ENCODE measurements at places on chromosomes 3 and 15.
A peak's percentile ranks its signal among the peaks of the same experiment; 100 is the strongest.

- no peak for DNase-seq
These were observed 62.8 kb upstream of the TMEM115 start for GRCh38 chr3:50422153-50422552.

- no peak for DNase-seq
These were observed 75.0 kb upstream of the EPHB3 start for GRCh38 chr3:184486614-184487013.

DNA sequence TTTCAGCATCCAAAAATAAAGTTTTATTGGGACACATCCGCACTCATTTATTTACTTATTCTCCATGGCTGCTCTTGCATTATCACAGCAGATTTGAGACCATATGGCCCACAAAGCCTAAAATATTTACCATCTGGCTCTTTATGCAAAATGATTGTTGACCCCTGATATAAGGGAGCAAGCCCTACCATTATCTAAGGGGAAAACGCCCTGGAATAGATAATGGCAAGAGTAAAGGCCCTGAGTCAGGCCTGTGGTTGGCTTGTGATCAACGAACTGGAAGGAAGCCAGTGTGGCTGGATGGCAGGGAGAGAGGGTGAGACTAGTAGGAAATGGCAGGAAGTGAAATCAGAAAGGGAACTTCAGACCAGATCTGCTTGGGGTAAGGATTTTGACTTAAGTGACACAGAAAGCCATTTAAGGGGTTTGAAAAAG is 24.6 kb upstream of the DMXL2 start:
- no peak for DNase-seq

- DNase-seq: no peak
These were observed 80.3 kb downstream of the CERS3 start for GRCh38 chr15:100448481-100448880.

DNA sequence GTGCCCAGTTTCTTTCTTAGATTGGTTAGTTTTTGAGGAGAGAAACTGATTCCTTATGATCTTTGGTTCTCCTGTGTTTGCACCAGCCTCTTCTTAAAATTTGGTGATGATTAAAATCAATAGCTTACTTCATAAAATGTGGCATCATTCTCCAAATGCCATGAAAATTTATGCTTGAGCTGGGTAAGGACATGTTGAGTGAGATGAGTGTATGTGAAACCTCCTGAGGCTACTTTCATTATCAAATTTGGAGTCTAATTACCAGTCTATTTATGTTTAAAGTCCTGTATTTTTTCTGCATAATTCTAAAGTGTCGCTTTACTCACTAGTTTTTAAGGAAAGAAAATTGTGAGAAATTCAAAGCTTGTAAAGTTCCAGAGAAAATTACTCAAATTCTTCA is 102.1 kb downstream of the DIPK2A start:
- no peak for DNase-seq

DNA sequence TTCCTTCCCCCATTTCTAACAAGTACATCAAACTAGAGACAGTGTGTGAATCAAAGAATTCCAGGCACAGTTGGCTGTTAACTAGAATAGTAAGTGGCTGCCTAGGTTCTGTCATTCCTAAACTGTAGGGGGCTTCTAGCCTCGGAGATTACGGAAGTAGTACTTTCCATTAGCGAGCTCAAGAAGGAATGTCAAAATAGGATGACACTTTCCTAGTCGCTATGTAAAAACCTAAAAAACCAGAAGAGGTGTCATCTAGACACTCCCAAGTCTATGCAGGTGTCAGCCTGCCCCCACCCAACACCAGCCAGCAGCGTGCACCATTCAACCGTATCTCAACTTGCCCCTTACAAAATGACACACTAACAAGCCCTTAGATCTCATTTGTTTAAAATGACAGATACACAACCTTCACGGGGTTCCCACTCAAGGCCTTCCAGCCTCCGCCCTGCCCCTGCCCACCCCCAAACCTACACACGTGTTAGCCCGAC is 874 bp downstream of the INO80 start:
- no peak for DNase-seq

DNA sequence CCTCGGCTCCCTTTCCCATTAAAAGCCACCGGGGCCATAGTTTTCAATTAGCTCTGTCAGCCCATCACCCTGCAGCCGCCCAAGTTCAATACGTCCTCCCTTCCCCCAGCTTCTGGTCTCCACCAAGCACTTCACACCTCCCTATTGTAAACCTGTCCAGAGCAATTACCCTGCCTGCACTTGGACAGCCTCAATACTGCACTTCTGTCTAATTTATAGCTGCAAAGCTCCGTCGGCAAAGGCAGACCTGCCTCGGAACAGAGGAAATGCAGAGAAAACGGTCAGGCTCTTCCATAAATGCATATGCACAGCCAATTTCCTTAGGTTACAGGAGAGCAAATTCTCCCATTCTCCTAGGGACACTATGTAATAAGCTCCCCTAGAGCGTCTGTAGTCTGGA is 21.9 kb downstream of the LRIG1 start:
- no peak for DNase-seq

- no peak for DNase-seq
These were observed 786.4 kb downstream of the MCTP2 start for GRCh38 chr15:95017666-95018328.

DNA sequence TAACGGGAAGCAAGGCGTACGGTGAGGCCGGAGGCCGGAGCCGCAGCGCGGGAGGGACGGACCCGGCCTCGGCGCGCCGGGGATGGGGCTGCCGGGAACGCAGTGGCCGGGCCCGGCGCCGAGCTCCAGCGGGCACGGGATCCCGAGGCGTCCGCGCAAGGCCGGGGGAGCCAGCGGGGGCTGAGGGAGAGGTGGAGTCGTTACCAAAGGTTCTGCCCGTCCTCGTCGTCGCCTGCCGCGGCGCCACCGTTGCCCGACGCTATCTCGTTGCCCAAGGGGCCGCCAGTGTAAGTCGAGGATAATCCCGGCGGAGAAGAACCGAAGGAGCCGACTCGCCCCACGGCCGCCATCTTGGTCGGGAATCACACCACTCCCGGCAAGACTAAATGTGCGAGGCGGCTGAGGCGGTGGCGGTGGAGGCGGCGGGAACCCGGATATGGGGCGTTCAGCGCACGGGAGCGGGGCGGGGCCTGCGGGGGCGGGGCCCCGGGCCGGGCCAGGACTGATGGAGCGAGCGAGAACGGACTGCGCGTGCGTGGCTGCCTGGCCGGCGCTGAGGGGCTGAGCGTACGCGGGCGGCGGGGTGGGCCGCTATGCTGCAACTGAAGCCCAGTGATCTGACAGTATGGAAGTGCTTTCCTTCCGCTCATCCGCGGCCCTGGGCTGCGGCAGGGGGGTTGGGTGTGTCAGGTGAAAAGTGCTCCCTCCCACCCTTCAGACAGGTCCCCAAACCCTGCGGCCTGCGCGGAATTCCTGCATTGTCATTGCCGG is at the start of gene DYNC1LI1:
Gene DYNC1LI1 (minus strand): TSS at position 438 of the 771 bp plus-strand sequence. CDS start 88 bp downstream, at position 350.
- DNase-seq: peak; percentile 96

DNA sequence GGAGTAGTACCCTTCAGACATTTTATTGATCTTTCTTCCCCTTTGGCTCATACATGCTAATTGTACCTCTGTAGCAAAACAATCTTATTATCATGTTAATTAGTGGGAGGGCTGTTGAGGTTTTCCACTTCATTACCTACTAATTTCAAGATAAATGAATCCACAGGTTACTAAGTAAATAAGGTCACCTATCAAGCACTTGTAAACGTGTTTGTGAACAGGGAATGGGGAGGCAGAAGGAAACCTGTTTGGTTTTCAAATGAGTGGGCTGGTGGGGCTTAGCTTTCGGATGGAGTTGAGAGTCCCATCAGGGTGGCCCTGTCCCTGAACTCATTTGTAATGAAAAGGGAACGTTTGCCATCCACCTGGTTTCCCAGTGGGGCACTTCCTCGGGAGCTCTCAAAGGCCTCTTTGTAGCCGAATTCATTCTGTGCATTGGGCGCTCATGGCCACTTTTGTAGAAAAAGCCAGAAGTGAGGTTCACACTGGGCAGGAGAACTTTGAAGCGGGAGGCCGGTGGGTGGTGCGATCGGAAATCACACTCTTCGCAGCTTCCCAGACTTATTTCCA is 419.8 kb upstream of the NR2F2 start:
- no peak for DNase-seq

DNA sequence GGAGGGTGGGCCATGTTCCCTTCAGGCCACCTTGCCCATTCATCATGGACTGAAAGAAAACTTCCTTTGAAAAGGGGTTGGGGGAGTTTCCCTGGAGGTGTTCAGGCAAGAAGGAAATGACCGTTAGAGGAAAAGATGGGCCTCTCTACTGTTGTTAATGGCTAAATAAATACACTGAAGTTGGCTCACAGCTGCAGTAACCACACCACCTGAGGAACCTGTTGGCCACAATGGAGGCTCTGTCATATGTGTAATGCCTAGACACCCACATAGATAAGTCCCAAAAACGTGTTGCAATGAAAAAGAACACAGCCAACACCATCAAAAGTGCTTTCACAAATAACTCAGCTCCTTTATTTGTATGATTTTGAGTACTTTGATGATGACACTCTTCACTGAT is 38.2 kb upstream of the FAM3D start:
- DNase-seq: no peak

DNA sequence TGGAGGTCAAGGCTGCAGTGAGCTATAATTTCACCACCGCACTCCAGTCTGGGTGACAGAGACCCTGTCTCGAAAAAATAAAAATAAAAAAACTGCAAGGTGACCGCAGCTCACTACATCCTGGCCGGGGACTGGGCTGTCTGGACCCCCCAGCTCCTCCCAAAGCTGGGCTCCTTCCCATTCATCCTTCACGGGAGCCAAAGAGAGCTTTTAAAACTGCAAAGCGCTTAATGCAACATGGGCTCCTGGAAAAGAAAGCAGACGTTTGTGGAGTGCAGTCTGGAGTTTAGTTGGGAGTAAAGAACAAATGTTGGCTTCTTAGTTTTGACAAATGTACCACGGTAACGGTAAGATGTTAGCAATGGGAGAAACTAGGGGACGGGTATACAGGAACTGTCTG is 12.1 kb downstream of the PLXND1 start:
- no peak for DNase-seq

- no peak for DNase-seq
These were observed 30.7 kb upstream of the CHD2 start for GRCh38 chr15:92869263-92869940.

DNA sequence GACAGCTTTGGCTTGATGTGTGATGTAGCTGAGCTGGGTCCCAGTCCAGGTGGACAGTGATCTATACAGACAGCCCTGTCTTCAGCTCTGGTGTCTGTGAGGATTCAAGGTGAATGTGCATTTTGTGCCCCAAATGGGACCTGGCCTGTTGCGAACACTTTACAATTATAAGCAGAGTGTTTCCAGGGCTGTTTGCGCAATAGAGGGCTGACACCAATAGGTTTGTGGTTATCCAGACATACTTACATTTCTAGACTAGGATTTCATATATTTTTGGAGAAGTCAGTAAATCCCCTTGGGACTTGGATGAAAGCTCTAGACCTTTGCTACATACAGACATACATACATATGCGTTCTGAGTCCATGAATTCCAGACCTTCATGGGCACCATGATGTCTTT is 4.2 kb upstream of the TATDN2 start:
- no peak for DNase-seq

GRCh38 chr3:124459678-124460077 is 270.6 kb upstream of the UMPS start:
- no peak for DNase-seq

DNA sequence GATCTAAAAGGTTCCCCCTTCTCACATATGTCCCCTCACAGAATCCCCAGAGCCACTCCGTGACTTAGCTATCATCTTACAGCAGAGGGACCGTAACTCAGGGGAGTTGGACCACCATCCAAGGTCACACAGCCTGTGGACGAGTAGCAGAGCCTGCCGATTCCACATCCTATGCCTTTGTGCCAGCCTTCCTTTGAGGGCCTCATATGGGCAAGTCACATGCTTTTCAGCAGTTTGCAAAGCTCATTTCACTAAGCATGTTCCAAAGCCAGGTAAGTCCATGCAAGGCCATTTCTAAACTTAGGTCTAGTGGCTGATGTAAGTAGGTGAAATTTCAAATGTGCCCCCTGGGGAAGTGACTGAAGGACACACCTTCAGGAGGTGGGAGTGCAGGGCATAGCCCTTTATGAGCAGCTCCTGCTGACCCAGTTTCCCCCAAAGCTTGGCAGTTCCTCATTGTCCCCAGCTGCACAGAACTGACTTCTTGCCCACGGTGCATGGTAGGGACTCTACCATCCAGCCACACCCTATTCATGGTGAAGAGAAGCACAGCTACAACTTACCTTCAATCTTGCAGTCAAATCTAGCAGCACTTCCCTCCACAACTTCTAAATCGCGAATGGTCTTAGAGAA is 33.3 kb upstream of the HACD2 start:
- no peak for DNase-seq

- DNase-seq: no peak
These were observed 177.9 kb downstream of the MINAR1 start for GRCh38 chr15:79610021-79610420.

GRCh38 chr3:32449691-32450090 is 53.0 kb downstream of the CMTM6 start:
- DNase-seq: no peak

DNA sequence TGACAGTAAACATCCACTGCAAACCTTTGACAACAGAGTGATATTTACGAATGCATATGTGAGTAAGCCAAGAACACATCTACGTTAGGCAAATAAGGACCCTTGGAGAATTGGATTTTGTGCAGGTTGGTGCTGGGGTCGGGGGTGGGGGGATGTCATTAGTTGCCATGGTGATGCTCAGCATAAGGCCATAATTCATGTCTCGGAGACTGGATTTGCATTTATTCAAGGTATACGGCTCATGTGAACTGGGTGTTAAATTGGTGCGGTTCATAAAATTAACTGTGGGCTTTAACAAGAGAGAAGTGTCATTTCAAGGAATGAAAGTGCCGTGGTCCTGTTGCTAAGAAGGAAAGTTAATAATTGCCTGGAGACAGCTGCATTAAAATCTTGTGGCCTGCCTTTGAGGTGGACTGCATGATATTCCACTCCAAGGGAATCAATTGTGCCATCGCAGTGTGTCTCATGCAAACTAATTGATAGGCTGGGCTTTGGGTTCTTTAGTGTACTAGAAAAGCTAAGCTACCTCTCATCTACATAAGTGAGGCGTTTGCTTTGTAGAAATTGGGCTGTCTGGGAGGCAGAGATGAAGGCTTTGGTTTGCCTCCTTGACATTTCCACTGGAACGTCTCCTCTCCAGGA is 228.9 kb upstream of the FEZF2 start:
- DNase-seq: no peak

DNA sequence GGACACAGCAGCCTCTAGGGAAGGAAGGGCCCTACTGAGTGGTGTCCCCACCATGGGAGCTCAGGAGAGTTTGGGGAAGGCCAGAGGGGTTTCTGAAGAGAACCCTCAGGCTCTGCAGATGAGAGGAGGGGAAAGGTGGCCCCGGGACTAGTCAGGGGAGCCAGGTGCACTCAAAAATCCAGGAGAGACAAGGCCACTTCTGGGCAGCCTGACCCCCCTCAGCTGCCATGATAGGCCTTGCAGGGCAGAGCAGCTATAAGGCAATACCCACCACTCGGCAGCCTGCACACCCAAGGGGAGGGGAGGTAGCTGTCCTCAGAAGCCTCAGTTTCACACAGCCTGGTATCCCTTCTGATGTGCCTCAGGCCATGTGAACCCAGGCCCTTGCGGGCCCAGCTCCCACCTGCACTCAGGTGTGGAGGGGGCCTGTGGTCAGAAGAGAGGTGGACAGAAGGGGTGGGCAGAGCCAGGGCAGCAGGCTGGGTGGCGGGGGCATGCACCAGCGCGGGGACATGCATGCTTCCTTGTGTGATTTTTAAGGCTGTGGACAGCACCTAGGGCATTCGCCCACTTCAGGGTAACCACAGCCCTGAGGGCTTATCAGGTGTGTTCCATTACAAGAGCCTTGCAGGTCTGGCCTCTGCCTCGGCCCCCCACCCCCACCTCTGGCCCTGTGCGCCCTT is 34.6 kb downstream of the SRPRB start:
- DNase-seq: no peak

- no peak for DNase-seq
These were observed 45.6 kb upstream of the NMD3 start for GRCh38 chr3:161175506-161175905.

All from activated T-cell treated with anti-CD3 and anti-CD28 coated beads for 48 hours (primary cell).